ENCODE measurements at places on chromosomes 7 and 10.

DNA sequence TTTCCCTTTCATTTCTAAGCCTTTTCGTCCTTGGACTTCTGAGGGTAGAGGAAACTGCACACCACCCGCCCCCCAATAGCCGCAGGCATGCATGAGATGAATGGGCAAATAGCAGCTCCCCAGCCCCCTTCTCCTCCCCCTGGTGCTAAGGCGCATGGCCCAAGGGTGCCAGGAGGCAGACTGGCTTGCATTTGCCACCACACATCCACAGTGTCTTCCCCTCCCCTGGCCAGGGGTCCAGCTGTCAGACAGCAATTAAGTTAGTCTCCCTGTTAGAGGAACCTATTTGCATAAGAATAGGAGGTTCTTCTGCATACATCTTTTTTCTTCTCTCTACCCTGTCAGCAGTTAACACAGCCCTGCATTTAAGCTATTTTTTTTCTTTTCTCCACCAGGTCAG is 20.2 kb downstream of the TOMM7 start:
- no peak overlapping the region for H3K27ac ChIP-seq
- no peak overlapping the region for H3K4me3 ChIP-seq
- no peak for DNase-seq
- peaks cover 5% of the 10 kb centered on the region for H3K27me3 ChIP-seq

DNA sequence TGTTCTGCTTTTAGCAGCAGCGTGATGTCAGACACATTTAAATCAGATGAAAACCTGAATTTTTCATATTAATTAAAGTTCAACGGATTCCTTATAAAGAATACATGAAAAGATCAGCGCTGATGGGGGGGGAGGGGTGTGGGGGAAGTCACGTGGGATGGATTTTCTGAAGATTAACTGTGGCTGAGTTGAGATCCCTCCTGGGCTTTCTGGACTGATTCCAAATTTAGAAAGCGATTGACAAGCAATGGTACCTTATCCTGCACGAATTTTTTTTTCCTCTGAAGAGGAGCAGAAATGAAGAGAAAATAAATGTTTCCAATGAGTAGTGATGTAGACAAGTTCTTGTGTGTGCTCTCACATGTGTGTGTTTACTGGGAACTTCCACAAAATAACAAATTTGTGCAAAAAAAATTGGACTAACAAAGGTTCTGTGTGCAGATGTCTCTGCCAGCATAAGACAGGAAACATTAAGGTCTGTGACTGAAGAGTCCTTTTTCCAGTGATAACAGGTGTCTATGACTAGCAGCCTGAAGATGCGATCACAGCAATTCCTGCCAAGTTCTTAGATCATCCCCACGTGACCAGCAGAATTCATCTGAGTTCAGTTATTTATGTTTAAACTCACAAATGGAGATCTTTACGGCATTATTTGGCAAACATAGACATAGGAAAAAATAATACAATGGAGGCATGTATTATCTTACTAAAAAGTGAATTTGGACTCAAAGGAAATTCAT is 585.2 kb upstream of the CELF2 start:
- no peak overlapping the region for H3K27ac ChIP-seq
- H3K4me3 ChIP-seq: no peak overlapping the region
- H3K27me3 ChIP-seq: peaks cover 3% of the 10 kb centered on the region
- no peak for DNase-seq

- H3K27me3 ChIP-seq: peaks cover 17% of the 10 kb centered on the region
- H3K27ac ChIP-seq: no peak overlapping the region
- H3K36me3 ChIP-seq: no peaks in the 10 kb centered on the region
- H3K4me3 ChIP-seq: no peak overlapping the region
- DNase-seq: no peak
Measured at GRCh38 chr7:38142736-38143135, 35.3 kb upstream of the STARD3NL start.

- H3K4me1 ChIP-seq: peaks cover 59% of the 10 kb centered on the region
- no peak for DNase-seq
- peak overlapping the region; percentile 67 for H3K27ac ChIP-seq
- H3K4me3 ChIP-seq: peak overlapping the region; percentile 40
Measured at GRCh38 chr10:22618078-22618785, 96.1 kb downstream of the PIP4K2A start.

GRCh38 chr10:79403441-79404230 is 41.8 kb downstream of the ZCCHC24 start:
- no peak for DNase-seq
- no peaks in the 10 kb centered on the region for H3K36me3 ChIP-seq
- no peaks in the 10 kb centered on the region for H3K27me3 ChIP-seq
- no peak overlapping the region for H3K27ac ChIP-seq

- DNase-seq: no peak
- H3K4me1 ChIP-seq: peaks cover 38% of the 10 kb centered on the region
- peaks cover 4% of the 10 kb centered on the region for H3K27me3 ChIP-seq
- H3K27ac ChIP-seq: no peak overlapping the region
- no peaks in the 10 kb centered on the region for H3K36me3 ChIP-seq
Measured at GRCh38 chr10:6130848-6131470, 42.1 kb downstream of the RBM17 start.

GRCh38 chr10:101282947-101283346 is 53.7 kb upstream of the LBX1 start:
- peaks cover 60% of the 10 kb centered on the region for H3K27me3 ChIP-seq
- H3K27ac ChIP-seq: no peak overlapping the region
- DNase-seq: no peak
- H3K4me3 ChIP-seq: no peak overlapping the region
- no peaks in the 10 kb centered on the region for H3K4me1 ChIP-seq
- no peaks in the 10 kb centered on the region for H3K36me3 ChIP-seq

GRCh38 chr7:110534241-110534931 is 556.5 kb upstream of the LRRN3 start:
- no peaks in the 10 kb centered on the region for H3K4me1 ChIP-seq
- H3K27me3 ChIP-seq: no peaks in the 10 kb centered on the region
- H3K27ac ChIP-seq: no peak overlapping the region

GRCh38 chr10:122446668-122447423 is 7.6 kb upstream of the ARMS2 start:
- peaks cover 18% of the 10 kb centered on the region for H3K27me3 ChIP-seq
- no peak overlapping the region for H3K27ac ChIP-seq
- DNase-seq: no peak
- no peak overlapping the region for H3K4me3 ChIP-seq

Measured in T-helper 2 cell treated with Interferon-gamma antibody and Interleukin-4, amounts not matched to agents 5 μg/mL and 100 μg/mL, for 36 hours (primary cell).